ENCODE measurements at places on chromosomes 12 and 14. TPM values are rescaled to one million over a fixed set of nuclear protein-coding genes. Genes with fewer than 3 reads are reported as not detected.

EFS gene
- total RNA-seq, result 74.3 TPM

AGAP2 gene
- 1.7 TPM for total RNA-seq

TAS2R8 gene
- total RNA-seq, result 0.22 TPM

KRT80 gene
- total RNA-seq, result 0.12 TPM

CLEC9A gene
- not detected for total RNA-seq
